Inflammatory macrophage treated with lipopolysaccharide for 1 hour (primary cell): ENCODE measurements at places on chromosomes 11 and 22.

DNA sequence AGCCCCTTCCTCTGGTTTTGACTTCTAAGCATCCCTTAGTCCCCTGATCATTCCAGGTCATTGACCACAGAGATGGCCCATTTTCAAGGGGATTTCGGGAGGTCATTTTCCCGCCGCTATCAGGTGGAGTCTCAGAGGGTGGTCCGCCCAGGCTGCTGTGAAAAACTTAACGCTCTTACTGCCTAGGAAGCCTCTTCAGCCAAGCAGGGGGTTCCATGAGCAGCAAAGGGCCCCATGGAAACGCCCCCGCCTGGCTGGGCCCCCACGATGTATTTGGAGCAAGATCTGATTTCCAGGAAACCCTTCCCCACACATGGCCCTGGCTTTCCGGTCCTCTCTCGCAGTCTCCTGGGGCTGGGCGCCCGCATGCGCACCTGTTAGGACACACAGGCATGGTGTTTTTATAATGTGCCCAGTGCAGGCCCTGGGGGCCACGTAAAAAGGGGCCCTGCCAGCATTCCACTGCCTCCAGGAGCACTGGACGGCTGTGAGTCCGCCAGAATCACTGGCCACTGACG is 32.5 kb downstream of the ANO1 start:
- DNase-seq, result no peak

DNA sequence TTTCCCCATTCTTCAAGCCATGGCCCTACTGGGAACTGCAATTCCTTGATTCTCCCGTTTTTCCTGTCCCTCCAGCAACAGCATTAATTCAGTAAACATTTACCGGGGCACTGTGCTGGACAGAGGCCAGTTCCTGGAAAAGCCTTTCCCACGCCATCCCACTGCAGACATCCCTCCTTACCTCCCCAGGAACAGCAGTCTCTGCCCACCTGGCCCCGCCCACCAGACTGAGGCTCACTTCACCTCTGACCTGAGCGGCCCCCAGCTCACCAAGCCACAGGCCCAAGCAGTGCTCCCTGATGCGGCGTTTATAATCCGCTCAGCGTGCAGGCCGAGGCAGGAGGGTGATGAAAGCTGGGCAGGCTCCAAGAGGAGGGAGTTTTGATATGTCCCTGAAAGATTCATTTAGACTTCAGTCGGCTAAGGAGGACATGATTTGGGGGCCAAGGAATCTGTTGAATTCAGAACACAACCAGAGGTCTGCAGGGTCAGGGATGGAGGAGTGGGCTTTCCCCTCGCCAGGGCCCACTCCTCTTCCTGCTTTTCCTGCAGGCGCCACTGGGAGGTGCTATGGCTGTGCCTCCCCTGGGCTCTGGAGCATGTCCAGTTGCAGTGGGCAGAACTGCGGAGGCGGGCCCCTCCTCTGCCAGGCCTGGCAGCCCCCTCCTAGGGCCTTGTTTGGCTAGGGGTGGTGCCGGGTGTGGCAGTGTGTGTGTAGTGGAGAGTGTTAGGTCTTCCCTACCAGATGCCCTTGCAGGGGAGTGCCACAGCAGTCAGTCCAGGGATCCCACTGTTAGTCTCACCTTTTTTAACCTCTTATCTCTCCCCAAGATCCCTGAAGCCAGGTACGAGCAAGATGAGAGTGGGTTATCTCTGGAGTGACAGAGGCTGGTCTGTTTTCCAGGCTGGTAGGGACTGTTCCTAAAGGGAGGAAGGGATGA is 1.4 kb upstream of the TAGLN start:
- DNase-seq, result no peak

DNA sequence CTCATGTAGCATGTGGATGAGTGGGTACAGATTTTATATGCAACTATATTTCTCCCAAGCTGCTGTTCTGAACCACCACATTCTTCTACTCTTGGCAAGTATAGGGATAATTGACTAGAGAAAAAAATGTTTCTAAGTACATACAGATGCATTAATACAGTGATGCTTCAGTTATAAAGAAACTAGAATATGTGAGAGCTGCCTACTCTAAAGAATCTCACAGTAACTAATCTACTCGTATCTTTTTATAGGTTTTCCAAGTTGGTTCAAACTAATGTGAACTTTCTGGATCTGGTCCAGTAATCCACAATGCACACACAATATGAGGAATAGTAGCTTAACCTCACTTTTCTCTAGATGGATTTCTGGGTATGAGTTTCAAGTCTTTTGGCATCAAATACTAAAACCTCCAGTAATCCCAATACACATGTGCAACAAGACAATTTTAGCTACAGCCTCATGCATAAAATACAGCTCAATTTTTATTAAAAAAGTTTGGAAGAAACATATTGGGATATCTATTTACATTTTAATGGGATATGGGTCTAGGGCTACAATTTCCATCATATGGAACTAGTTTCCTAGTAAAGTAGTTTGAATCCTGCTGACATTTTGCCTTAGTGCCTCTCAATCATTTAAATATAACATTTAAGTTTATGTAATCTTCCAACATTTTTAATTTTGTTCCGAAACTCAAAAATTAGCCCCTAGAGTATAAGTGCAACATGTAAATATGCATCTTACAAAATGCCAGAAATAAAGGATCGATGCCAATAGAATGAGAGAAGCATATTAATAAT is 2209.7 kb downstream of the LRRC4C start:
- no peak for DNase-seq

GRCh38 chr11:7060868-7061267 is 27.9 kb upstream of the RBMXL2 start:
- no peak for DNase-seq

DNA sequence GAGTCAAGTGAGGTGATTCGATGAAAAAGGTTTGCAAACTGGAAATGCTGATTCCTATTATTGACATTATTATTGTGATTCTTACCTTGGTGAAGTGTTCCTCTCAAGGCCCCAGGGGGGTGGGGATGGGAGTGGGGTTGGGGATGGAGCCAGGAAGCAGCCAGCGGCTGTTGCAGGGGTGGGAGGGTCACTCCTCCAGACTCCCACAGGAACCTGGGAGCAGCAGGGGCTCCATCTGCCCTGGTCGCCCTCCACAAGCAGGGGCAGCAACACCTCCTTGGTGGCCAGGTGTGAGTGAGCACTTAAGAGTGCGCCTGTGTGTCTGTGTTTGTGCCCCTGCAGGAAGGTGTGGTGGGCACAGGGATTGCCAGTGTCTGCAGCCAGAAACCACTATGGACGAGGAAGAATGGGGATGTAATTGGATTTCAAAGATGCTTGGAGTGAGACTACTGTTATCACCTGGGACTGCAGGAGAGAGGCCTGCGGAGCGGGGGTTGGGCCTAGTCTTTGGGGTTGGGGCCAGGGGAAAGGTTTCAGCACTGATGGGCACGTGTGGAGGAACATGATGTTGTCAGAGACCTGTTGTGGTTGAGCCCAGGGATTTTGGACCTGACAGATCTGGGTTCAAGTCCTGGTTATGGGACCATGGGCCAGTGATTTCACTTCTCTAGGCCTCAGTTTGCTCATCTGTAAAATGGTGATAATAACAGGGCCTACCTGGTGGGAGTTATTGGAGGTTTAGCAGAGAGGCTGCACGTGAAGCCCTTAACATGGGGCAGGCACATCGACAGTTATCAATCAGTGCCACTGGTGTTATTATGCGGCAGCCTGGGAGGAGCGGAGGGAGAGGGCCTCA is 3.6 kb upstream of the TP53I11 start:
- no peak for DNase-seq

DNA sequence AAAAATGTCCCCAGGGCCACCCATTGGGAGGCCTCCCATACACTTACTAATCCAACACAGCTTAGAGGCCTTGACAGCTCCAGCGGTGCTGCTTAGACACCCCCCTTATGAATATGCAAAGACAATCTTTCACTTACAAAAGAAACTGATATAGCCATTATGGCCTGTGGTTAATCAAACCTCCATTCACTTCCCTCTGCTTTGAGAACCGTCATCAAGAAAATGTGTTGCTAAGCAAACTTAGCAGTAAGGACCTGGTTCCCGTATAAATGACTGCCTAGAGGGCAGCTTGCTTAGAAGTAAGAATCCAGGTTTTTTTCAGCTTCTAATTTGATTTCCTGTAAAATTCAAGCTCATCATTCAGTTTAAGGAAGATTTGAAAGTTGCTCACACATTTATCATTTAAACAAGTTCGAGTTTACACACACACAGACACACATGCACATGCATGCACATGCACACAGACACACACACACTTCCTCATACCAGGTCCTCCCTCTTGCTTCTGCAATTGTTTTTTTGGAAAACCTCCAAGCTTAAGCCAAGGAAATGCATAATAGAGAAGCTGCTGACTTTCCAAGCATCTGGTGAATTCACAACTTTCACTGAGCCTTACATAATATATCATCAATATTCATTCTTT is 137.7 kb upstream of the BLID start:
- peak; percentile 74 for DNase-seq

GRCh38 chr11:19869466-19869865 is 156.8 kb downstream of the NAV2 start:
- no peak for DNase-seq

DNA sequence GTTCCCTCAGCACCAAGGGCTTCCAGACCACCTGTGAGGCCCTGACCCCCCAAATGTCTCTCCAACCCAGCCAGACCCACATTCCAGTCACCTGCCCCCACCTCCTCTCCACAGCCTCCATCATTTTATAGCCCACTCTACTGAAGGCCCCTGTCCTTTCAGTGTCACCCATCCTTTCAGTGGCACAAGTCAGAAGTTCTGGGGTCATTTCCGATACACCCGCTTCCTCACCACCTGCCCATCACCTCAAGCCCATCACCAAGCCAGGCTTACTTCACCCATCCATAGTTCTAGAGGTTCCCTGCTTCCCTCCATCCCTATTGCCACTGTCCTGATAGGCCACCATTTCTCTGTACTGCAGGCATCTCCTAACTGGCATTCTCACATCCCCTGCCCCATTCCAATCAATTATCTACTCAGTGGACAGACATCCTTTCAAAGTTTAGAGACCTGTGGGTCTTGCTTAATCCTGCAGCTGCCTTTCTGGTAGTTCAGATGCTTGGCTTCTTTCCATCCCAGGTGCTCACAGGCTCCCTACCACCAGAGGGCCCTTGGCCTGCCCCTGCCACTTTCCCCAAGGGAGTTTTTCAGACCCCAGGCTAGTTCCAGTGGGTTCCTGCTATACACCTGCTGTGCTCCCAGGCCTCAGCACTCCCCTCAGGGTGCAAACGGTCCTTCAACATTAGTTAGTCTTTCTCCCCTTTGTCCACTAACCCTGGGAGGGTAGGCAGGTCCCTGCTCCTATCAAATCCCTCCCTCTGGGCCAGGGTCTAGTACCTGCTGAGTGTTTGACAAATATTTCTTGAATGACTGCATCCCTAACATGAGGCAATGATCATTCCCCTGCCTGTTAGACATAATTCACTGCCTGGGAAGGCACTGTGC is 7.6 kb downstream of the KCNQ1OT1 start:
- no peak for DNase-seq

DNA sequence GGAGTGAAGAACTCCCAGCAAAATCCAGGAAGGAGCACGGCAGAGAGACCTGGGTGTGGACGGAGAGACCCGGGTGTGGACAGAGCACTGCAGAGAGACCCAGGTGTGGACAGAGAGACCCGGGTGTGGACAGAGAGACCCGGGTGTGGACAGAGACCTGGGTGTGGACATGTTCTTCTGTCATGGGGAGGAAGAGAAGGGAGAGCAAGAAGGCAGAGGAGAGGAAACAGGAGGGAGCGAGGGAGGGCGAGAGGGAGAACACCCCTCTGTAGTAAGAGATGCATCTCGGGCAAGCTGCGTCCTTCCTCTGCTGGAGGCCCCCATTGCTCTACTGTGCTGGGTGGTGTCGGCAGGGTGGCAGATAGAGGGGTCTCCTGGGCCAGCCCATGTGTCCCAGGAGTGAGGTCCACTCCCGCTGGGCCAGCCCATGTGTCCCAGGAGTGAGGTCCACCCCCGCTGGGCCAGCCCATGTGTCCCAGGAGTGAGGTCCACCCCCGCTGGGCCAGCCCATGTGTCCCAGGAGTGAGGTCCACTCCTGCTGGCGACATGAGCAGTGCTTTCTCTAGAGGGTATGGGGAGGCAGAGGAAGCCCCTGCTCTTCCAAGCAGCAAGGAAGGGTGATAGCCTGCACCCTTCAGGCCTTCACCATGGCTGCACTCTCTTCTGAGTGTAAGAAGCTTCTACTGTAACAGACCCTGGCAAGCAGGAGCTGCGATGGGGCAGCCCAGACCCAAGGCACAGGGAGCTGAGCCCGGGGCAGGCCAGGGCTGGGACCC is 934.2 kb downstream of the BRD1 start:
- DNase-seq, result no peak

- no peak for DNase-seq
Observed at GRCh38 chr11:7967826-7968225, 2.6 kb upstream of the NLRP10 start.

- no peak for DNase-seq
Observed at GRCh38 chr22:46848197-46848596, 85.7 kb downstream of the TBC1D22A start.

GRCh38 chr22:23580576-23581259 is 628 bp upstream of the IGLL1 start:
- no peak for DNase-seq

DNA sequence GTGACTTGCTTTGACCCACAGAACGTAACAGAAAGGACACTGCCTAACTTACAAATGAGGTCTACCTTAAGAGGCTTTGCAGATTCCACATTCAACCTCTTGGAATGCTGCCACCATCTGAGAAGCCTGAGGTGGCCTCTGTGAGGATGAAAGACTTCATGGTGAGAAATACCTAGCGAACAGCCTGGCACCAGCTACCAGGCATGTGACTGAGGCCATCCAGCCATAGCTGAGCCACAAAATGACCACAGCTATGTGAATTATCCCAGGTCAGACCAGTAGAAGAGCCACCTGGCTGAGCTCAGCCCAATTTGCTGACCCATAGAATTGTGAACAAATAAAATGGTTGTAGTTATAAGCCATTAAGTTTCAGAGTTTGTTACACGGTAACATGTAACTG is 37.5 kb downstream of the PPARA start:
- no peak for DNase-seq

DNA sequence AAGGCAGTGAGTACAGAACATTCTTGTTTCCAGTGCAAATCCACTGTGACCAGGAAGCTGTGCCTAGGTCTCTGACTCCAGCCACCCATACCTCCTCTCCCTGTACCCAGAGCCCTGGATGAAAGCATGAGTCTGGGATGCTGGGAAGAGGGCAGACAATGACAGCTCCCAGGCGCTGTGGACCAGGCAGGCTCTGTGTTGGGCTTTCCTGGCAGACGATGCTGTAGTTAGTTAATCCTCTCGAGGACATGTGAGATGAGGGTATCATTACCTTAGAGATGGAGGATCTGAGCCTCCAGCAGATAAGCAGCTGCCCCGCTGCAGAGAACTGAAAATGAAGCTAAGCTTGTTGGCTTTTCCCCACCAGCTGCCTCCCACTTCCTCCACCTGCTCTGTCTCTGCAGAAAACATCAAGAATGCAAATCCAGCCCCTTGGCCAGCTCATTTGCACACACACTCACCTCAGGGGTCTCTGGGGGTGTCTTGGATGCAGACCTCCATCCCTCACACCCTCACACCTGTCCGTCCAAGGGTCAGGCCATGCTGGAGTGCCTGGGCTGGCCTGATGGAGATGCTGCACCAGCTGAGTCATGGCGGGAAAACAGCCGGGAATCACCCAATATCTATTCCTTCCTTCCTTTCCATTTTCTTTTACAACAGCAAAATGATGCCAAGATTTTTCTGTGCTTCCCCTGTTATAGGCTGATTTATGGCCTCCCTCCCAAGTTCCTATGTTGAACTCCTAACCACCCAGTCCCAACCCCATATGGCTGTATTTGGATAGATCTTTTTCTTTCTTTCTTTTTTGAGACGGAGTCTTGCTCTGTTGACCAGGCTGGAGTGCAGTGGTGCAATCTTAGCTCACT is 94.9 kb upstream of the SEPTIN5 start:
- no peak for DNase-seq
